ENCODE measurements at places on chromosomes 1 and 21.

DNA sequence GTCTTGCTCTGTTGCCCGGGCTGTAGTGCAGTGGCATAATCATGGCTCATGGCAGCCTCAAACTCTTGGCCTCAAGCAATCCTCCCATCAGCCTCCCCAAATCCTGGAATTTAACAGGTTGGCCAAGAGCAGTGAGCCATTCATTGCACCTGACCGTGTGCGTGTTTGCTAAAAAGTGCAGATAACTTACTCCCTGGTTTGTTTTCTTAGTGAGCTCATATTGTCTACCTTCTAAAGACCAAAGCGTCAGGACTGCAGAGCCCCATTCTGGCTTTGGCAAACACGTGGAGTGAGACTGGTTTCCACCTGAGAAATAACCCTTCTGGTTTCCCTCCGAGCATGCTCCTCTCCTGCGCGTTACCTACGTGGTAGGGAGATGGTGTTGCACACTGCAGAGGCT lies 32.2 kb upstream of the CA6 start:
- no peak for DNase-seq

- no peak for DNase-seq
Observed at GRCh38 chr1:236639686-236640085, 35.4 kb upstream of the HEATR1 start.

- DNase-seq = no peak
Observed at GRCh38 chr1:5648410-5649165, 343.6 kb downstream of the NPHP4 start.

GRCh38 chr1:64828829-64829228 lies 84.0 kb downstream of the RAVER2 start:
- DNase-seq = no peak

DNA sequence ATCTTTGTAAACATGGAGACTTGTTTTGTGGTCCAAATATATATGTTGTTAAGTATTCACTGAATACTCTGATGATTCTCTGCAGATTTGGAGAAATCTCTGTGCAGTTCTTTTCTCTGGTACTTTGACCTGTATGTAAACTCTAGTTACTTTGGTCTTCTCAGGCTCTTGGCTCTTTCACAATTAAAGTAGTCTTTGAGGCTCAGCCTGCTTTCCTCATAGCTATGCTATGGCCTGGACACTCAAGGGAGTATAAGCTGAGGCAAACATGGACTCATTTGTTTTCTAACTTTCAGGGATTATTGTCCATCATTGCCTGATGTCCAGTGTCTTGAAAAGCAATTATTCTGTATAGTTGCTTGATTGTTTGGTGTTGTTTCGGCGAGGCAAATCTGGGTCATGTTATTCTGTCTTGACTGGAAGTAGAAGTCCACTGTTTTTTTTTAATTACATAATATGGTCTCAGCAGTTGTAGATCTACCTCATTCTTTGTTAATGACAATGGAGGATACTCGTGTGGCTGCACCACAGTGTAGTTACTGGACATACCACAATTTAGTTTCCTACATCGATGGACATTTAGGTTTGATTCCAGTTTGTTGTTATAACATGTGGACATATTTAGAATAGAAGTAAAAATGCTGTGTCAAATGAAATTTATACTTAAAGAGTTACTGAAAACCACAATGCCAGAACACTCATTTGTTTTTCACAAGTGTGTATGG lies 9.2 kb downstream of the PTBP2 start:
- DNase-seq = peak; percentile 13

DNA sequence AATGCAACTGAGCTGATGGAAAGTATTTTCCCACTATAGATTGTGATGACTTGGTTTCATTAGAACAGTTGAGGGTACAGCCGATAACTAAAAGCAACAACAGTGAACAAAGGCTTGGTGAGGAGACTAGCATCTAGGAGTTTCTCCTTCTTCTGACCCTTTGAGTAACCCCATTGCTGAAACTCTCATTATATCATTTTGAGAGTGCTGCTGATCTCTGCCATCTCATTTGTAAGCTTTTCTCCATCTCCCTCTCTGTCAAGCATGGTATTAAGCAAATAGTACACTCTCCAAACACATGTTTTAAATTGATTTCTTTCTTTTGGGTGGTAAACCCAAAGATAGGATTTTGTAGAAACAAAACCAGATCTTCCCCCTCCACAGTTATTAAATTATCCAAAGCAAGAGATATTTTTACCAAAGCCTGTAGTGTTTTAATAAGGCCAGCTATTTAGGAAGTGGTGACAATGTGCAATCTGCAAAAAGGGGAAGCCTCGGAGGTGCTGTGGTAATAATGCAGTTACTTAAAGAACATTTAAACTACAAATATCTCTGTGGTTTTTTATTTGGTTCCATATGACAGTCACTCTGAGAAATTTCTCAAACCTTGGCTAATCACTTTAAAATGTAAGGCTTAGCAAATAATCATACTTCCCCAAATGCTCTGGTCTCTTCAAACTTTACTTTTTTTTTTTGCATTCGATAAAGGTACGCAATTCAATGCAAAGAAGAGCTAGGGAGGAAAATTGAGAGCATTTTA lies 287.5 kb downstream of the HLX start:
- no peak for DNase-seq

- no peak for DNase-seq
Observed at GRCh38 chr1:59328353-59328752, 31.5 kb downstream of the FGGY start.
